ENCODE measurements at places on chromosomes 6 and 20. TPM values are rescaled to one million over a fixed set of nuclear protein-coding genes. Genes with fewer than 3 reads are reported as not detected.
A peak's percentile ranks its signal among the peaks of the same experiment; 100 is the strongest.

The RREB1 gene
- total RNA-seq: 16.2 TPM

The SAYSD1 gene
- 24.2 TPM for total RNA-seq

The EMILIN3 gene
- total RNA-seq: not detected

GRCh38 chr6:143839196-143839595, 3.9 kb upstream of the LTV1 start:
- DNase-seq: no peak

DNA sequence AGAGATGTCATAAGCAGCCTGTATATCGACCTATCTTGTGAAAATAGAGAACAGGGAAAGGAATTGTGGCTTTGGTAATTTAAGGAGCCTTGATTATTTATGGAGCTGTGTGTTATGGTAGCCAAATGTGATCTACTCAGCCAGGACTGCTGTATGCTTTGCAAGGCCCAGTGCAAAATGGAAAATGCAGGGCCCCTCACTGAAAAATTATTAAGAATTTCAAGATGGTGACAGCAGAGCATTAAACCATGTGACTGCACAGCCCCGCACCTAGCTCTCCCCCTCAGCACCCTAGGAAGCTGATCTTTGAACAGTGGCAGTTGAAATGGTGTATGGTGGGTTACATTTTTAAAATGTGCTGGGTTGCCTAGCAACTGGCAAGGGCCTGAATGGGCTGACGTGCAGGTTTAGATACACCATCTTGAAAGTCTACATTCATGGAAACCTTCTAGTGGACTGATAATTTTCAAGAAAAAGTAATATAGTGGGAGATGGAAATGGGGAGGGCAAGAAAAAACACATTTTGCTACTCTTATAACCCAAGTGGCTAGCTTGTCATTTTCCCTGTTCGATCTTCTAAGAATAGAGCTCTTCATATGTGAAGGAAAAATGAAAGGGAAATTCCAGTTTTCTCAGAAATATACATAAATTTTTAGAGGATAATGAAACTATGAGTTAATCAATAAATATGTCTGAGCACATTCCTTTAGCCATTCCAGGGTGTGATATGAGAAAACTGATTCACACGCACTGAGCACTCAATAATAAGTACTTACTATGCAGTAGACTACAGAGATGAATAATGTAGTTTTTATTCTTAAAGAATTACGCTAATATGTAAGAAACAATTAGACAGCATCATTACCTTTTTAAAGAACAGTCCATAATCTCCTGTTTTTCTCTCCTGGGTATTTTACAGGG, 208.0 kb downstream of the ARHGAP18 start:
- peak; percentile 8 for DNase-seq

DNA sequence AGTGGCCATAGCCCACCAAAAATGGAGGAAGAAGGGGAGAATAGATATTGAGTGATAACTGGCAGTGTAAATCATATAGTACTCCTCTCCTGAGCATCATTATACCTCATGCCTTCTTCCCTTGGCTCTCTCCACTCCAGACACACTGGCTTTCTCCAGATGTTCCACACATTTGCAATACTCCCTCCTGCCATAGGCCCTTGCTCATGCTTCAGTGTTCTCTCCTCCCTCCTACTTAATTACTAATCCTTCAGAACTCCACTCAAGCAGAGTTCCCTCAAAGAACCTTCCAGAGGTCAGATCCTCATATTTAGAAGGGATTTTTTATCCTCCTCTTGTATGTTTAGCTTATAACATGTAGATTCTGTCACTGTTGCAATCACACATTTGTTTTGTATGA, 279.5 kb upstream of the SUPT3H start:
- peak; percentile 69 for DNase-seq

- DNase-seq: no peak
Observed at GRCh38 chr20:12815231-12815768, 193.5 kb upstream of the SPTLC3 start.

- DNase-seq: no peak
Observed at GRCh38 chr20:60359010-60359409, 400.8 kb downstream of the CDH26 start.

DNA sequence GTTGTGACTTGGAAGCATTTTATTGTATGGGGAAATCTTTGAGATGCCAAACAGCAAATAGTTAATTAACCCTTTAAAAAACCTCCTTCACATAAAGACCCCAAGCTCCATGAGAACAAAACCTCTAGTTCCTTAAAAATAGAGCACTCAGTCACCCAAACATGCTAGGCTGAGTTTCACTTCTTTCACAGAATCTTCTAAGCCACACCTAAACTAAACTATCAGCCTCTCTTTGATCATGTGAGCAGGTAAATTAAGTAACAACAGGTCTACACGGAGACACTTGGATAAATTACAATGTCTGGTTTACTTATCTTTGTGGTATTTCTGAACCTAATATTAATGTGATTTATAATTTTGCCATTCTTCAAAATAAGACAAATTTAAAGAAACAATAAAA, 205.2 kb upstream of the MARCKS start:
- DNase-seq: no peak

GRCh38 chr6:154502553-154502952, 7.9 kb downstream of the CNKSR3 start:
- no peak for DNase-seq
